ENCODE measurements at places on chromosomes 1 and 21.

DNA sequence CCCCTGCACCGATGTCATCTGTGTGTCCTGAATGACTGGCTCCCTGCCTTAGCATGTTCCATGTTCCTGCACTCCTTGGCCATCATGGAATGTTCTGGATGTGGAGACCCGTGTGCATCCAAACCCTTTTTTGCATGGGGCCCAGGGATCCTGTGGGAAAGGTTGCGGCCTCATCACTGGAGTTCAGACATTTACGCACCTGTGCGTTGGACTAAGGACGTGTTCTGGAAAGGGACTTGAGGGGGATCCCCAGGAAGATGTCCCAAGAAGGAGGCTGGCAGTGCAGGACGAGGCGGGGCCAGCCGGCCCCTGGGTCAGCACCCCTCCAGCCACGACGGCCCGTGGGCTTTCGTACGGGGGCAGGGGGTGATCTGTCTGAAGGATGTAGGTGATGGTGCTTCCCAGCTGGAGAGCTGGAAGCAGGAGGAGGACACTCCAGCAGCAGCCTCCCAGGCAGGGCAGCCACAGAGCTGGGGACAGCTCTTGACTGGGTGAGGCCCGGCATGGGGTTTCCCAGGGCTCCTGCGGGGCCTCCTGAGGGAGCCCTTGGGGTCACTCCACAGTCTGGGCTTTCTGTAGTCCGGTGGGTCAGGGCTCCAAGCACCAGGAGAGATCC lies 67.2 kb downstream of the SCCPDH start:
- no peak for DNase-seq

- DNase-seq = no peak
Measured at GRCh38 chr1:70382682-70383081, 28.2 kb upstream of the ANKRD13C start.

GRCh38 chr1:1117469-1117831 lies 1.6 kb upstream of the C1orf159 start:
- DNase-seq = no peak

DNA sequence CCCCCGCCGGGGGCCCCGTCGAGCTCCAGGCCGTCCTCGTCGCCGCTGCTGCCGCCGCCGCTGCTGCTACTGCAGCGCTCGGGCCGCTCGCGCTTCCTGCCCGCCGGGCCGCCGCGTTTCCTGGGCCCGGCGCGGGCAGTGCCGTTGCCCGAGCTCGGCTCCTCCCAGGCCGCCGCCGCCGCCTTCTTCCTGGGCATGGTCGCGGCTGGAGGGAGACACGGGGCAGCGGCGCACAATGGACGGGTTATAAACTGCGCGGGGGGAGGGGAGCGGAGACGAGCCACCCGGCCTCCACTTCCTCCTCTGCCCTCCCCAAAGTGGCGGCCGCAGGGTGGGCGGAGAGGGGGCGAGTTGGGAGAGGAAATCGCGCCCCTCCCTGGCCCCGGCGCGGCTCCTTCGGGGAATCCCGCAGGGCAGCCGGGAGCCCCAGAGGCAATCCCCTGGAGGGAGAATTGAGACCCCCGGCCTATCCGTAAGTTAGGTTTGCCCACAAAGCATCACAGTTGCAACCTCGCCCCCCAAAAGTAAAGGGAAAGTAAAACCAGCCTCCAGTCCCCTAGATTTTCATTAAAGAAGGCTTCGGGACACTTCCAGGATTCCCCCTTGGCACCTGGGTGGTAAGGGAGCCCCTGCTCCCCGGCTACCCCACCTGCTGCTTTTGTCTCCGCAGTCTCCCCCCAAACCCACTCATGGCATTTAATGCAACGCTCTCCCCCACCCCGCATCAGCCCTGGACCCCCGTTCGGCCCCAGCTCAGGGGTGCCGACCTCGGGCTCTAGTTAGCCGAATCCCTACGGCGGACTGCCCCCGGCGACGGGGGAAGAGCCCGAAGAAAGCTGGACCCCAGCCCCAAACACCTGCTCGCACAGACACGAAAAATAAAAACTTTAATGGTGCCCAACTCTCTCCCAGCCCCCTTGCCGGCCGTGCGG lies 893 bp downstream of the RCC2 start:
- DNase-seq = no peak

GRCh38 chr1:40438391-40439015 lies 11.8 kb upstream of the ZFP69B start:
- no peak for DNase-seq

DNA sequence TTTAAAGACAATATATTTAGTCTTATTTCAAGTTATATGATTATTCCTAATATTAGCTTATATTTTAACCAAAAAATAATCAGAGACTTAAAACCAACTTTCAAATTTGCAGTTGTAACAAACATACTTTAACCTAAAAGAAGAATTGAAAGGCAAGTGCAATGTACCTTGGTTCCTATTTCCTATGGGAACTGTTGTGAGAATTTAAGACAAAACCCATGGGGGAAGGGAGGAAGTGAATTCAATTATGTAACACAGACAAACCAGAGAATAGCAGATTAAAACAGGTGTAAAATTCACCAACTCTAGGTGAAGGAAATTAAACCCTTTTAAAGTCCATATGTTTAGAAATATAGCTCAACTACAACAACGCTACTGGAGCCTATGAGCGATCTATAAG lies 22.6 kb upstream of the CR2 start:
- no peak for DNase-seq

DNA sequence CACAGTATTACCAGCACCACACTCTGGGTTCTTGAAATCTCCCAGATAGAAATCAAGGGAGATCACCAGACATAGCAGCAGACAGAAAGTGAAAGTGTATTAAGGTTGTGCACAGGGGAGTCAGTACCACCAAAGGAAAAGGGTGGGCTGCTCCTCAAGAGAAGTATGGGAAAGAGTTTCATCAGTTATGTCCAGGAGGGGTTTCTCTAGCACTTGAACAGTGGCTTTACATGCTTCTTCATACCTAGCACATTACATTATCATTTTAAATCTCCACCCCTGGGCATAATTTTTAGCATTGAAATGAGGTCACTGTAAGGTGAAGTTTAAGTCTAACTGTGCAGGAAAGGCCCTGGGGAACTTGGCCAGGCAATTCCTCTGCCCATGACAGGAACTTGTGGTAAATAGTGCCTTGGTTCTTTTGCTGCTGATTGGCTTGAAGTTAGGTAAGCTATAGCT lies 601.0 kb downstream of the NUF2 start:
- no peak for DNase-seq

GRCh38 chr1:19024532-19024931 lies 68.1 kb upstream of the IFFO2 start:
- no peak for DNase-seq

GRCh38 chr1:52725903-52726264 lies 369 bp upstream of the ZYG11B start:
- no peak for DNase-seq

GRCh38 chr1:221778125-221778524 lies 36.2 kb upstream of the DUSP10 start:
- no peak for DNase-seq

- no peak for DNase-seq
Measured at GRCh38 chr1:175319912-175320230, 127.3 kb upstream of the KIAA0040 start.

DNA sequence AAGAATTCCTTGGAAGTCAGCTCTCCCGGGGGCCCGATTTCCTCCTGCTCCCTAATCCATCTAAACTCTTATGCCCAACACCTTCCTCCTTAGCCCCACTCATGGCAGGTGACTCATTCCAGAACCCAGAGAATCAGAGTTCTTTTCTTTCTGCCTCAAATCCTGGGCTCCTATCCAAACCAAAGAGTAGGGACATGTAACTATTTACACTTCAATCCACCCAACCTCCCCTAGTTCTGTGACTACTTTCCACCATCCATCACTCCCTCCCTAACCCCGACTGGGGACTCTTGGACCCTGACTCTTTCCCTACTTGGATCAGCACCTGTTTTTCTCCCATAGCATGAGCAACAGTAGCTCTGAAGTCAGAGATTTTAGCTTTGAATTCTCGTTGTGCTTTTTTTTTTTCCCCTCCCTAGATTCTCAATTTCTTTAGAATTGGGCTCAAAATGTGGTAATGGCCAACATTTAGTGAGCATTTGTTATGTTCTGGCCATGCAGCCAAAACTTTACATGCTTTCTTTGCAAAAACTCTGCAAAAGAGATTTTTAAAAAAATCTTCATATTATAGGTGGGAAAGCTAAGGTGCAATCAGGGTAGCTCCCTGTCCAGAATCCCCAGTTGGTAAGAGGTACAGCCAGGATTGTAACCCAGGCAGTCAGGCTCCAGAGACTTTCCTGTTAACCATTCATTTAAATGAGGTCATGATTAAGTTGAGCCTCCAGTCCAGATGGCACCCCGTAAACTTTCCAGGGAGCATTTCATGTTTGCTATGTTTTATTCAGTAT lies 7.5 kb upstream of the CYP4A11 start:
- no peak for DNase-seq

GRCh38 chr1:17816511-17816910 lies 61.4 kb downstream of the ACTL8 start:
- DNase-seq = no peak

DNA sequence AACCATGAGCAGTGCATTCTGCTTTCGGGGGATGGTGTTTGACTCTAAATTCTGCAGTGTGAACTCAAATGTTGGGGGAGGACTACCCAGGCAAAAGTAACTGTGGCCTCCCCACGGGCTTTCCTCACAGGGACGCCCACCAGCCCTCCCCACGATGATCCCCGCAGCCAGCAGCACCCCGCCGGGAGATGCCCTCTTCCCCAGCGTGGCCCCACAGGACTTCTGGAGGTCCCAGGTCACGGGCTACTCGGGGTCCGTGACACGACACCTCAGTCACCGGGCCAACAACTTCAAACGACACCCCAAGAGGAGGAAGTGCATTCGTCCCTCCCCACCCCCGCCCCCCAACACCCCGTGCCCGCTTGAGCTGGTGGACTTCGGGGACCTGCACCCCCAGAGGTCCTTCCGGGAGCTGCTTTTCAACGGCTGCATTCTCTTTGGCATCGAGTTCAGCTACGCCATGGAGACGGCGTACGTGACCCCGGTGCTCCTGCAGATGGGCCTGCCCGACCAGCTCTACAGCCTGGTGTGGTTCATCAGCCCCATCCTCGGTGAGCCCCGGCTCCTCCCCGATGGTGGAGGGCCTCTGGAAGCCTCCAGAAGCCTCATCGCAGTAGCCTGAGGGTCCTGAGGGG lies 6.4 kb downstream of the SLC45A1 start:
- no peak for DNase-seq

DNA sequence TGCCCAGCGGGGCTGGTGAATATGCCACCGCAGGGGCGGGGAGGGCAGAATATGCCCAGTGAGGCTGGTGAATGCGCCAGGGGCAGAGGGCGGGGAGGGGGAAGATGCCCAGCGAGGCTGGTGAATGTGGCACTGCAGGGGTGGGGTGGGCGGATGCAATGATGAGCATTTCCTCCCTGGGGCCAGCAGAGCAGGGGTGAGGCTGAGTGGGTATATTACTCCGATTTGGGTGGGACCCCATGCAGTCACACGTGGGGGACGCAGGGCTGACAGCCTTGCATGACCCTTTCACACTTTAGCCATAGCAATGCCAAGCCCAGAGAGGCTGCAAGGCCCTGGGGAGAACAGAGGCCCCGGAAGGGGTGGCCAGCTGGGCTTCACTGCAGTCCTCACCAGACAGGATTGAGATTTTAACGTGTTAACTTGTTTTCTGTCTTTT lies 9.3 kb upstream of the SLX9 start:
- no peak for DNase-seq

GRCh38 chr1:171222936-171223335 lies 25.4 kb upstream of the FMO1 start:
- no peak for DNase-seq

DNA sequence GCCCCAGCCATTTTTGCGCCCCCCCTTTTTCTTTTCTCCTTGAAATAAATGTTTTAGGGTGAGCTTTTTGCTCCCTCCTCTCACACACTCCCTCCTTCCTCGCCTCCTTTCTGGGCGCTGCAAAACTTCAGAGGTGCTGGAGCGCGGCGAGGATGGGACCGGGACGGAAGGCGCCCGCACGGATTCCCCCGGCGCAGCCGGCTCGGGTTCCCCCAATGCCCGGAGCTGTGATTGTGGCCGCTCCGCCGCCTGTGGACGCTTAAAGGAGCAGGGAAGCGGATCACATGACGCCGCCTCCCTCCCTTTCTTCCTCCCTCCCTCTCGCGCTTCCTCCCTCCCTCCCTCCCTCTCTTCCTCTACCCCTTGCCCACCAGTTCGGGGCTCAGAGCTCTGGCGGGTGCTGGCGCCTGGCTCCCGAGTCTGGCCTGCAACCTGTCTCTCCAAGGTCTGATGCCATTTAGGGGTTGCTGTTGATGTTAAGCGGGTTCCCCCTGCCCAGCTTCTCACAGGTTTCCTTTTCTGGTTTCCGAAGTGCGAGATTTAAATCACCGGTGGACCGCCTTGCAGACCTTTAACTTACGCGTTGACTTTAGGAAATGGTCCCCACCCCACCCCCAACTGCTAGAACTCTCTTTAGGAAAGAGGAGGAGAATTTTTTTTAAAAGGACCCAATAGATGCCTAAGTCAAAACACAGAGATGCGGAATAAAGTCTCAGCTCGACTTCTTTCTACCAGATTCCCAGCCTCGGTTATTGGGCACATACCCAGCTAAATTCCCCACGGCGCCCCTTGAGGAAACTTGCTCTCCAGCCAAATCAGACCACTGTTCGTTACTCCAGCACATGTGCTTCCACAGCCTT lies at the start of gene WLS:
Gene WLS (minus strand): TSS at position 235 of the 860 bp plus-strand sequence. CDS start 224 bp downstream, at position 11.
- no peak for DNase-seq

DNA sequence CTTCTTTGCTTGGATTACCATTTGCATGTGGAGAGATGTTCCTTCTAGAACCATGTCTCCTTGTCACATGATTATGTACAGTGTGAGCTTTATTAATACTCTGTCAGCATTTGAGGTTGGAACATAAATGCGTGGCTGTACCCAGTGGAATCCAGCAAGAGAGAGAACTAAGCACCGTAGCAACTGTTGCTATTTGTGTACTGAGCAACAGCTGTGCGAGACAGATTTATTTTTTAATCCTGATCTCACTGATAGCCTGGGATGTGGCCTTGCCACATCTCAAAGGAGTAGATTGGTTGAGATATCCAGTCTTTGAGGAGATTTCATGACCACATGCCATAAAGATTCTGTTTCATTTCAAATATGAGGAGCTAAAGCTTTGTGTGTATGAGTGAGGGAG lies 43.4 kb downstream of the KIF1B start:
- no peak for DNase-seq
